ENCODE measurements at places on chromosomes 13 and 19.

DNA sequence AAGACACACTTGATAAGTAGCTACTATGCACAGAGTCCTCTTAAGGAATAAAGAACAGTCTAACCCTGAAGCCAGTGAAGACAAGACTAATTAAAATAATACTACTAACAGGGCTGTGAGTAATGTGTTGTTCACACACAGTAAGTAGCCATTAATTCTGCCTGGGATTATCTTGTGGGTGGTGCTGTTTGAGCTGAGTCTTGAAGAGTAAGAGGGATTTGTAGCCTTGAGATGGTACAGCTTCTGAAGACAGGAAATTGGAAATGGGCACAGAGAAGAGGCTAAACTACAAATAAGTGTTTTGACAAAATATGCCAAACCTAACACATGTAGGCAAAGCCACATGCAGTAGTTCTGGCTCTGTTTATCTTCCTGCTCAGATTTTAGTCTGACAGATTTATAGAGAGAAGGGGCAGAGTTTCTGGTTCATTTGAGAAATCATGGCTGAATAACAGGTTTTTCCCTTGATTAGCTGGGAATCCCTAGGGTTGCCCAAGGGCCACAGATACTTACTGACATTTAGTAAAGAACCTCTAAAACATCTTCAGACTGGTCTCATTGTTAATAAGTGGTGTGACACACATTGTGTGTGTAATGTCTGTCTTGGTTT lies 38.0 kb downstream of the ITGBL1 start:
- DNase-seq, result no peak

- DNase-seq, result no peak
Observed at GRCh38 chr13:66811455-66811854, 418.7 kb downstream of the PCDH9 start.

- no peak for DNase-seq
Observed at GRCh38 chr19:5933391-5934068, 19.5 kb downstream of the CAPS start.

DNA sequence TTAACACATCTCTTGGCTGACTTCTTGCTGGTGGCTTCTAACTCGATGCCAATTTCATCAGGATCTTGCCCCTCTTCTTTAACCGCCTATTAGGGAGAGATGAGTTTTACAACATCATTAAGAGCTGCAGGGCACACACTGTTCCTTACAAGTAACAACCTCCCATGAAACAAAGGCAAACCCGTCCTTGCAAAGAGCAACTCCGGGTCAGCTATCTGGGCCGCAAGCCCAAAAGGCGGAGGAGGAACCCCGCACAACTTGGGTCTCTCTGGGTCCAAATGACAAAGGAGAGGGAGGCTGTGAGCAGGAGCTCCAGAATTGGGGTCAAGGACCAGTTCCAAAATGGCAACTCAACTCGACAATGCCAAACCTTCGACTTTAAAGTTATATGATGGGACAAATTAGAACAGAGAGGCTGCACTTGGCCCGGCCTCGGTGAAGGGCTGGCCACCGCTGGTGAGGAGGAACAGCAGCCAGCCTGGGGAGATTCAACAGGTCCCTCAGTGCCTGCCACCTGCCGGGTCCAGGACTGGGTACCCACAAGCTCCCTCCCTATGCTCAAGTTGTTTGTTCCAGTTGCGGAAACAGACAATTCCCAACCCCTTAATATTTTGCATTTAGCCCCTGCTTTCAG lies 1.1 kb downstream of the SAFB2 start:
- DNase-seq, result no peak

GRCh38 chr19:44112802-44113137 lies 429 bp upstream of the ZNF225 start:
- no peak for DNase-seq

GRCh38 chr19:5403968-5404640 lies 51.1 kb upstream of the ZNRF4 start:
- DNase-seq, result peak; percentile 96

DNA sequence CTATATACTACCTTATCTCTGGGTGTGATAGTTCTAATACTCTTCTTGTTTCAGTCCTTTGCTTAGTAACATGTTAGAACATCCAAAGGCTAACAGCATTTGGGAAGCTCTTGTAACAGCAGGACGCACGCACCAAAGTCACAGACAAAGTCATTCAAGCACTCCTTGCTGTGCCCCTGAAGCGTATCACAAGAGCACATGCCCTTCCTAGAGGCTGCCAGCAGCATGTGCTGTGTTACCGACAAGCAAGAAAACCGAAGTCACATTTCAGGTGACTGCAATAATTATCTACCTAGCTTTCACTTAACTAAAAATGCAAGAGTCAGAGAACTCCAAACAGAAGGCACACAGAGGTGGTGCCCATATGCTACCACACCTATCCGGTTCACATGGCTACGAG lies 194.1 kb downstream of the KLF12 start:
- no peak for DNase-seq

DNA sequence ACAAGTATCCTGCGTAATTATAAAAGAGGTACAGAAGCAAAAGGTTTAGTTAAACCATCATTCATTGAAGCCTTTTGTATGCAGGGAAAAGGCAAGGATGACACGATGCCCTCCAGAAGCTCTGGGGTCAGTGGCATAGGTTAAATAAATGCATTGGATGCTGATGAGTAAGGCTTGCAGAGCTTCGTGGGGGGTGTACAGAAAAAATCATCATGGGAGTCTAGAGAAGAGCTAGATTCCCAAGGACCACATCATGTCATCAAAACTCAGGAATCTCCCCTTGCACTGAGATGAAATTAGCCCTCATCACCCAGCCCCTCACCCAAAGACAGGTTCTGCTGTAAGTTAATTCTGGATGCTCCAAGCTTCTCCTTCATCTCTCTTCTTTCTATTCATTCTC lies 8.3 kb downstream of the FPR1 start:
- no peak for DNase-seq

DNA sequence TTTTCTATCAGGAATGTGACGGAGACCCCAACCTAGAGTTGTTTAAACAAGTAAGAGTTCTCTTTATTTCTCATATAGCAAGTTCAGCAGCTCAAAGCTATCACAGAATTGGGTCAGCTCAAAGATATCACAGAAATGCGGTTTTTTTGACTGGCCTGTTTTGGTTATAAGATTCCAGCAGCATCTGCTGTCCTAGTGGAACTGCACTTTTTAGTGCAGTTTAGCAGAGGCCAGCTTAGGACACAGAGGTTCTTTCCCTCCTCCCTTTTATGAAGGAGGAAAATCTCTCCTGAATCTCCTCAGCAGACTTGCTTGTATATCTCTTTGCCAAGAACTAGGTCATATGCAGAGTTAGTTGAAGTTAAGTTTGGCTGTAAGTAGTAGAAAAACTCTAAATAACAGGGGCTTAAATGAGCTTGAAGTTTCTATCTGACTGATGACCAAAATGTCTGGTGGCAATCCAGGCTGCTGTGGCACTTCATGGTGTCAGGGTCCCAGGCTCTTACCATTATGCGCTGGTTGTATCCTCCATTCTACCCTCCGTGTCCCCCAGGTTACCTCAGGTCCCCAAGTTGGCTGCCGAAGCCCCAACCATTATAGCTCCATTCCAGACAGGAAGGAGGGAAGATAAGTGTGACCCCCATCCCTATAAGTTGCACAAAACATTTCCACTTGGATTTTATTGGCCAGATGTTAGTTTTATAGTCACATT lies 6.6 kb downstream of the PPP2R1A start:
- DNase-seq, result no peak

- DNase-seq, result no peak
Observed at GRCh38 chr13:110238818-110239195, 68.2 kb downstream of the COL4A1 start.

DNA sequence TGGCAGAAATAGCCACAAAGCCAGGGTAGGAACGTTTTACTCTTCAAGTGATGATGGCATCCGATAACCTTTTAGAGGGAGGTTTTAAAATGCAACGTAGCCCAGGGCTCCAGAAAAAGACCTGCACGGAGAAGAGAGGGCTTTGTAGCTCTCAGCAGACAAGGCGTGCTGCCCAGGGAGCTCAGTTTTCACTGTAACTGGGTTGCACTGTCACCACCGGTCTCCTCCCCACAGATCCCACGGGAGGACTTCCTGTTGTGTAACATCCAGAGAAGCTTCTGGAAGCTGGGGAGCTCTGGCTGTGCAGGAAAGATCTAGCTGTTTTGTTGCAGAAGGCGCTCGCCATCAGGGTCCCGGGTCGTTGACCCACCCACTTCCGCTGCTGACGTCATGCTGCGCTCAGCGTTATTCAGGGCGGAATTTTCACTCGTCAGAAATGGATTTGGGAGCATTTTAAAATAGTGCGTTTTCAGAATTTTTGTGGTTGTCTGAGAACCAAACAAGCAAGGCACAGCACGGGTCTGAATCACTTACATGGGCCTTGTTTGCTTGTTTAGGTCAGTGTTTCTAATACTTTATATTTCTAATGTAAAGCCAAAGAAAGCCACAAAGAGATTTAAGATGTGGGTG lies 50.8 kb downstream of the ATP11A start:
- peak; percentile 67 for DNase-seq

DNA sequence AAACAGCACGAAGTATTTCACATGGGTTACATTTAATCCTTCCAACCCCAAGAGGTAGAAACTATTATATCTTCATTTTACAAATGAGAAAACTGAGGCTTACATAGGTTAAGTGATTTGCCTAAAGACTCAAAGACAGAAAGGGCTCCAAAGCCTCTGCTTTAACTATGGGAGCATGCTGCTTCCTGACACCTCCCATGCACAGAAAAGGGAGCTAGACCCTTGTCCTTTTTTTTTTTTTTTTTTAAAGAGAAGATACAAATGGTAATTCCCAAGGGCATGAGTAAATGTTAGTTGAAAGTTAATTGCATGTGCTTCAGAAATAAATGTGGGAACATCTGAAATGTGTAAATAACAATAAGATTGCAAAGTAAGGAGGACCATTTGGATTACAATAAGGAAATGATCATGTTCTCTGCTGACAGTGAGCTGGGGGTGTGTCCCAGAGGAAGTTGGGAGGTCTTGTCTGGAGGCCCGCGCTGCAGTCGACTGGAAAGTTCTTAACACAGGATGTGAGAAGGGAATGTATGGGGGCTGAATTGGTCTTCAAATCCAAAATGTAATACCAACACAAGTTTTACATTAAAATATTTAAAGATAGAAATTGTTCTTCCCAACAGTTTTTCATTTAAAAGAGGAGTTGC lies 500.3 kb downstream of the KLF12 start:
- no peak for DNase-seq

GRCh38 chr13:49373716-49374115 lies 70.1 kb downstream of the CAB39L start:
- no peak for DNase-seq

DNA sequence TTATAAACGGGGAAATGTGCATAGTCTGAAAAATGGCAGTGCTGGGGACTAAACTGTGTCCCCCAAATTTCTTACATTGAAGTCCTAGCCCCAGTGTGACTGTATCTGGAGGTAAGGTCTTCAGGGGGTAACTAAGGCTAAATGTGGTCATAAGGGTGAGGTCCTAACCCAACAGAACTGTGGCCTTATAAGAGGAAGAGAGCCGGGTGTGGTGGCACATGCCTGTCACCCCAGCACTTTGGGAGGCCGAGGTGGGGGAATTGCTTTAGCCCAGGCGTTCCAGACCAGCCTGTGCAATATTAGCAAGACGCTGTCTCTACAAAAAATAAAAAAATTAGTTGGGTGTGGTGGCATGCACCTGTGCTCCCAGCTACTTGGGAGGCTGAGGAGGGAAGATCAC lies 17.8 kb downstream of the PROZ start:
- no peak for DNase-seq

GRCh38 chr13:30705680-30706079 lies 29.7 kb upstream of the ALOX5AP start:
- no peak for DNase-seq

- no peak for DNase-seq
Observed at GRCh38 chr13:95479731-95480130, 72.8 kb upstream of the CLDN10 start.

DNA sequence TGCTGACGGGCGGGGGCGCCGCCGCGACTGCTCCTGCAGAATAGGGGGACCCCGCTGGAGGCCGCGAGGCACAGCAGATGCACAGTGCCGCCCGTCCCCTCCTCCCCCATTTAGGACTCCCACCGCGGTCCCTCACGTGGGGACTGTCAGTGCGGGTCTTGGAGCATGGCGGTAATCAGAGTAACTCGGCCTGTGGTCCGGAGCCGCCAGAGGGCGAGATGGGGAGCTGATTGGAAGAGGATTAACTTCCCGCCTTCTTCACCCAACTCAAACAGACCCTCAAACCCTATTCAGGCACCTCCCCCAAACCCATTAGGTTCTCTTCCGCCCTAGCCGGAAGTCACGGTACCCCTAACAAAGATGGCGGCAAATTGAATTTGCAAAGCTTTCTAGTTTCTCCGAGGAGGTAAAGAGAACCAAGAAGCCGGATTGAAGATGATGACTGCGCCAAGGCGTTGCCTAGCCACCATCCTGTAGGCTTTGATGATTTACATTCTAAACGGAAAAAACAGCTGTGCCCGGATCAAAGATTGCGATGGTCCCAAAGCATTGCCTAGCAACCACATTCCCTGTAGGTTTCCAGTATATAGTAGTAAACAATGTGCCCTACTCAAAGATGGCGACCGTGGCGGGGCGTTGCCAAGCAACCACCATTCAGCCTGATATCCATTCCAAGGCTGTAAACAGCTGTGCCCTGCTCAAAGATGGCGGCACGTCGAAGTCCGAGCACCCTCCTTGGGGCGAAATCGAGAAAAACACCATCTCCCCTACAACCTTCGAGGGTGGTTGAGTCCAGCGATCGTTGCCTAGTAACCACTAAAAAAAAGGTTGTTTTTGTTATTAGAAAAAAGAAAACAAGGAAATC lies at the start of gene FUZ:
Gene FUZ (minus strand): TSS at position 296 of the 865 bp plus-strand sequence. CDS start 186 bp downstream, at position 110.
- DNase-seq, result peak; percentile 99
